Mononuclear cell (primary cell): ENCODE measurements at places on chromosomes 1 and 21. TPM values are rescaled to one million over a fixed set of nuclear protein-coding genes. Genes with fewer than 3 reads are reported as not detected.

The MROH7 gene
- total RNA-seq = 0.42 TPM

The SASS6 gene
- total RNA-seq = 1.8 TPM

The ADGRL2 gene
- not detected for total RNA-seq

The MARK1 gene
- under 0.01 TPM for total RNA-seq

The ANGPTL7 gene
- not detected for total RNA-seq

The LCA5L gene
- total RNA-seq = not detected

The TMEM63A gene
- total RNA-seq = 56.0 TPM
